ENCODE measurements at places on chromosomes 16 and 17.

DNA sequence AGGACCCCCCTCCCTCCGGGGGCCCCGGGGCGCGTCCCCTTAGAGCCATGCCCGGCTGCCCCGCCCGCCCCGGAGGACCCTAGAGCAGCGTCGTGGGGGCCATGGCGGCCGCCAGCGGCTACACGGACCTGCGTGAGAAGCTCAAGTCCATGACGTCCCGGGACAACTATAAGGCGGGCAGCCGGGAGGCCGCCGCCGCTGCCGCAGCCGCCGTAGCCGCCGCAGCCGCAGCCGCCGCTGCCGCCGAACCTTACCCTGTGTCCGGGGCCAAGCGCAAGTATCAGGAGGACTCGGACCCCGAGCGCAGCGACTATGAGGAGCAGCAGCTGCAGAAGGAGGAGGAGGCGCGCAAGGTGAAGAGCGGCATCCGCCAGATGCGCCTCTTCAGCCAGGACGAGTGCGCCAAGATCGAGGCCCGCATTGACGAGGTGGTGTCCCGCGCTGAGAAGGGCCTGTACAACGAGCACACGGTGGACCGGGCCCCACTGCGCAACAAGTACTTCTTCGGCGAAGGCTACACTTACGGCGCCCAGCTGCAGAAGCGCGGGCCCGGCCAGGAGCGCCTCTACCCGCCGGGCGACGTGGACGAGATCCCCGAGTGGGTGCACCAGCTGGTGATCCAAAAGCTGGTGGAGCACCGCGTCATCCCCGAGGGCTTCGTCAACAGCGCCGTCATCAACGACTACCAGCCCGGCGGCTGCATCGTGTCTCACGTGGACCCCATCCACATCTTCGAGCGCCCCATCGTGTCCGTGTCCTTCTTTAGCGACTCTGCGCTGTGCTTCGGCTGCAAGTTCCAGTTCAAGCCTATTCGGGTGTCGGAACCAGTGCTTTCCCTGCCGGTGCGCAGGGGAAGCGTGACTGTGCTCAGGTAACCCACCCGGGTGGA is 759 bp downstream of the ALKBH5 start:
- peak; percentile 53 for DNase-seq

DNA sequence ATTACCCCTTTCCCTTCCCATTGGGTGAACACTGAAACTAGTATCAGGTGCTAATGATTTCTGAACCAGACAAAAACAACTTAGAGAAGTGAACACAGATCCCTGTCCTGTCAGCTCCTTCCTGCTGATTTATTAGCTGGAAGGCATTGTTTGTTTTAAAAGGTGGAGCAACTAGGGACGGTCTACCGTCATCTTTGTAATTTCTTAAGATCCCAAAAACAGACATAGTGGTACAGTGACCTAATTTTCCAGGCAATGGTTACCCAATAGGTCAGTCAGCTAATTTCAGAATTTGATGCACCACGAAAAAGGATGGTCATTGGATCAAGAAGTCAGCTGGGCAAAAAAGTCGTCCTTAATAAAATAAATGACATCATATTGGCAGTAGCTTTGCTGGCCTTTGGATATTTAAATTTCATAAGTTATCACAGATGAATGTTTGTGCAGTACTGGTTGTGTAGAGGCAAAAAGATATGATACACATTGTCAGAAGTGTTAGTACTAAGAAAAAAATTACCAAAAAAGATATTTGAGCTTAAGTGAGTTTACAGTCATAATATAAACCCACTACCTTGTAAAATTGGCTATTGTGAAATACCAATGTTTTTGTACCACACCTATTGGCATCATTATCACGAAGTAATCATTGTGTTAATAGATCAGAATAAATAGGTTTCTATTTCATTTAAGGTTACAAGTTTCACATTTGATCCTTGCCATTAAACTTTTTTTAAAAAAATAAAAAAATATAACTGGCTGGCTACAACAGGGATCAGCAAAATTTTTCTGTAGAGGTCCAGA is 27.2 kb upstream of the KCNJ16 start:
- no peak for DNase-seq

DNA sequence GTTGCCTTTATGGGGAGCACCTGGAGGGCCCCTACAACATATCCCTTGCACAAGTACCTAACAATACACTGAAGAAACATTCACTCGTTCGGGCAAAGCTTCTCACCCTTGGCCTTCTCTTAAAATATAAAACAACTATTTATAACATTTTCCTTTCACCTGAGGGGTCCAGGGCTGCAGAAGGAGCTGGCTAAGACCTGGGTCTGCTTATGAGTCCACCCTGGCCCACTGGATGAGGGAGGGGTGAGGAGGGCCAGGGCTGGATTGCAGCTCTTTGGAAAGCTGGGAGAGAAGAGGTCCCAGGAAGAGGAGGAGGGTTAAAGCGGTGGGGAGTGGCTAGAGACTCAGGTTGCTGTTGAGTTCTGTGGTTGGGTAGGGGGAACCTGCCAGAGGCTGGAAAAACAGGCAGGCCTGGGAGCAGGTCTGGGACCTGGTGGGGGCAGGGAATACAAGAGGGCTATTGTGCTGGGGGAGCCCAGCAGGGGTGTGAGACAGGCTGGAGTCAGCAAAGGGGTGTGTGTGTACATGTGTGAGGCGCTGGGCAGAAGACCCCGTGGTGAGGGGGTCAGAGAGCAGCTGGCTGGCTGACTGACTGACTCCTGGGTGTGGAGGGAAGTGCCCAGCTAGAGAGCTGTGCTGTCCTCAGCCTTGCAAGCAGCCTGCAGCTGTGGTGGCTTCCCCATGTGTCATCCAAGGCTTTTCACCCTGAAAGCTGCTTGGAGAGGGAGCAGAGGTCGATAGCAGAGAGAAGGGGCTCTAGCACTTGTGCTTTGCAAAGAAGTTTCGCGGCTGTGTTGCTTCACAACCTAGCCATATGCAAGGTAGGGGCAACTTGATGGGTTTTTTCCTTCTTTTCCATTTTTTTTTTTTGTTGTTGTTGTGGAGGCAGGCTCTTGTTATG is 10.2 kb upstream of the MRC2 start:
- DNase-seq: no peak

DNA sequence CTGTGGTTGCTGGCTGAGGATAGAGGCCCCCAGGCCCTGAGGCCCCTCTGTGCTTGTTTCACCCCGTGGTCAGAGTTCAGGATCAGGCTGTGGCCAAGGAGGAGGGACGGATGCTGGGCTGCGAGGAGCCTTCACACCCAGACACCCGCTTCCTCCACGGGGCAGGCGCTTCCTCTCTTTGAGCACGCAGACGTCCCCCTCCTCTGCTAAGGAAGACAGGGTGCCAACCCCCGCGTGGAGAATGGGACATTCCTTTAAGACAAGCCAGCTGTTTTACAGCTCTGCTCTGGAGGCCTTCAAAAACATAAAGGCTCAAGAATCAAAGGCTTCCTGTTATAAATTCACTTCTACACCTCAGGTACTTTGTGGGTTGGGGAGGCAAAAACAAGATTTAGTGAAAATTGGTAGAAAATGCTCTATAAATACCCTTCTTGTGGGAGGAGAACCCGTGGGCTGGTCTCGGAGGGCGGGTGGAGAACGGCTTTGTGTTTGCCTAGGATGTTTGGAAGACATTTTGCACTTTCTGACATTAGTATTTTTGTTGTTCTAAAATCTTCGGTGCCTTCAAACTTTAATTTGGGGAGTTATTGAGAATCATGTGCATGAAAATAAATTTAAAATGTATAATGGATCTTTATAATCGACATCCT is 60.8 kb upstream of the FOXF1 start:
- DNase-seq: no peak

- DNase-seq: no peak
These were observed 90.7 kb downstream of the OR1D5 start for GRCh38 chr17:2972749-2973148.

DNA sequence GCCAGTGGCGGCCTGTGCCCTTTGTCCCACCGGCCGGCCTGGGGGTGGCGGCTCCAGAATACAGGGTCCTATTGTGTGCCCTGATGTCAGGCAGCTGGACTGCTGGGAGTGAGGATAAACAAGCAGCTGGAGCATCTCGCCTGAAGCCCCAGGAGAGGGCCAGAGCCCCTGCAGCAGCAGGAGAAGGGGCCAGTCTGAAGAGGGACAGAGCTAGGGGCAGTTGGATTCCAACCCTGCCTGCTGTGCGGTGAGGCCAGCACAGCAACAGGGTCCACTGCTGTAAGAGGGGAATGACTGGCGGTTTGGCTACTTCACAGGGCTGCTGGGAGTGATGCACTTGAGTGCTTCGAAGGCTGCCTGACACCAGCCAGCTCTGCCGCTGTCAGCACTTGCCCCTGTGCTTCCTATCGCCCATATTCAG is 25.0 kb downstream of the RAB11FIP4 start:
- no peak for DNase-seq

DNA sequence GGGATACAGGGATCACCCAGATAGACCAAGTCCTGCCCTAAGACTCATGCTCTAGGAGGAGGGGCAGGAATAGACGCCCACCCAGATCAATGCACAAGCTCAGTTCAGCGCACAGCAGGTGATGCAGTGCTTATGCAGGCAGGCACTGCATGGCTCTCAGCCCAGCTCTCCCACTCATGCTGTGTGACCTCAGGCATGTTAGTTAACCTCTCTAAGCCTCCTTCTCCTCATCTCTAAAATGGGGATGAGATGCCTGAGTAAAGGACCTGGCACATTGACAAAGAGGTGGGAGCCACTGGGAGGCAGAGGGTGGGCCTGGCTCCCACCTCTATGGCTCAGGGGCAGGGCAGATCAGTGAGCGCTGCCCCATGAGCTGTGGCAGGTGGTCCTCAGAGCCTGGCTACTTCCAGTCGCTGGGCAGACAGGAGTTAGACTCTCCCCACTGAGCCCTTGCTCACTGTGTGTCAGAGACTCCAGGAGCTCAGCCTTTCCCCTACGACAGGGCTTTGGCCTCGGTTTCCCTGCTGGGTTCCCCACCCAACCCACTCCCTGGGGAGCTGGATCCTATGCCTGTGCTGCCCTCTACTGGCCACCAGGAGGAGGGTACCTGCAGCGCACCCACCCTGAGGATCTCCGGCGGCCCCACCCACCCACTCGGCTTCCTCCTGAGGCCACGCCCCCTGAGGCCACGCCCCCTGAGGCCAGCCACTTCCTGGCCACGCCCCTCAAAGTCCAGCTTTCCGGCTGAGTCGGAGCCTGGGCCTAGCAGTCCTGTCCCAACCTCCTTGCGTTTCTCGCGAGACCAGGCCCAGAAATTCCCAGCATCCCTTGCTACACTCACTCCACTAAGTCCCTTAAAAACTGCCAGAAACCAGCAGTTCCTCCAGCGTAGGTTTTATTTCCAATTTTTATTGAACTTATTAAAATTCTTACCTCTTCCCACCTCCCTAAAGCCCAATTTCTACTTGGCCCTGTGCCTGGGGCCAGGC is 196.1 kb downstream of the GSG1L start:
- DNase-seq: no peak

GRCh38 chr16:67249178-67250044 is 632 bp downstream of the SLC9A5 start:
- no peak for DNase-seq

DNA sequence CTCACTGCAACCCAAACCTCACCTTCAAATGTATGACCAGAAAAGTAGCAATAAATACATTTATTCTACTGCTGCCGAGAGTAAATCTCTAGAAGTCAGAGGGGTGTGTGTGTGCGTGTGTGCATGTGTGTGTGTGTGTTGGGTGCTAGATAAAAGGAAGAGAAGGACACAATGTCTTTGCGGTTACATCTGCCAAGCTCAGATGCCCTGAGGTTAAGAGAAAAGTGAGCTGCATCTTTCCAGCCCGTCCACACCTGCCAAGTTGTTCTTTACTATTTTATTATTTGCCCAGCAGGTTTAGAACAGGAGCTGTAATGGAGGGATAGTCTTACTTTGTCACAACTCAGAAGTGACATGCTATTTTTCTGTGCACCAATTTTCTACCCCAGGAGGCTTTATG is 54.5 kb upstream of the ANKFN1 start:
- no peak for DNase-seq

DNA sequence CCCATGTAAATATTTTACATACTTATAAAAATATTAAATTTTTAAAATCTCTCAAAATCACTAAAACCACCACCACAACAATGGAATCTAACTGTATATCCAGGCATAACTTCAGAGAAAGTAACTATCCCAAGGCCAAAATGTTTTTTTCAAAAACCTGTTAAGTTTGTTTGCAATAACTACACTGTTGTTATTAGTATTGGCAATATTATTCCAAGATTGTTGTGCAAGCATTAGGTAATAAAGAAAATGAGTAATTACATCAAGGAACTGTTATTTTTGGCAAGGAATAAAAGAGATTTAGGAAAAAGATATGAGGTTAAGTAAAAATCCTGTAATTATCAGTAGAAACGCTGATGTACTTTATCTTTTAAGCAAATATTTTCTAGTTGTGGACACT is 3.4 kb upstream of the KRTAP4-12 start:
- no peak for DNase-seq

GRCh38 chr17:56532926-56533325 is 60.6 kb upstream of the NOG start:
- no peak for DNase-seq

GRCh38 chr16:10619271-10619849 is 39.0 kb upstream of the EMP2 start:
- no peak for DNase-seq

DNA sequence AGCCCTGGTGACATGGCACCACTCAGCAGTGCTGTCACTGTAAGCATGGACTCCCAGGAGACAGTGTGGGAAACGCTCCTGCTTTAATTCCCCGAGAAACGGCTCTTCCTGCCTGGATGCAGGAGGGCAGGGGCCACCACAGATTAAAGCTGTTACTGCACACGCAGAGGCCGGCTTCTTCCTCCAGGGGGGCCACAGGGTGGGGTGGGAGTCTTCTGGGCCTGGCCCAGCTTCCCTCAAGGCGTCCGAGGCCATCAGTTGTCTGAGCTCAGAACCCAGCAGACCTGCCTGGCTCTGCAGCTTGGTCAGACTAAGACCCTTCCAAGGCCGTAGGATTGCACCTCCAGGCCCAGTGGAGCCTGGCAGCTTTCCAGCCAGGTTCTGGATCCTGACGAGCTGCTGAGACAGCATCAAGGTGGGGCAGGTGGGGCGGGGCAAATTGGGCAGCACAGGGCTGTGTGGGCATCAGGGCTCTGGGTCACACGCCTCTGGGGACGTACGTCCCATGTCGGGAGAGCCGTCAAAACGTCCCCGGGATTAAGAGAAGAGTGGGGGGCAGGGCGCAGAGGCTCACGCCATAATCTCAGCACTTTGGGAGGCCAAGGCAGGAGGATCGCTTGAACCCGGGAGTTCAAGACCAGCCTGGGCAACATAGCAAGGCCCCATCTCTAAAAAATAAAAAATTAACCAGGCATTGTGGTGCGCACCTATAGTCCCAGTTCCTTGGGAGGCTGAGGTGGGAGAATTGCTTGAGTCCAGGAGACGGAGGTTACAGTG is 5.0 kb upstream of the CAPN15 start:
- no peak for DNase-seq

- no peak for DNase-seq
These were observed 33.8 kb downstream of the VWA3A start for GRCh38 chr16:22126037-22126558.

- no peak for DNase-seq
These were observed 350.1 kb upstream of the KIF2B start for GRCh38 chr17:53472586-53472985.

GRCh38 chr16:66858740-66859396 is 14.7 kb downstream of the CA7 start:
- no peak for DNase-seq

- no peak for DNase-seq
These were observed 13.3 kb upstream of the WNT3 start for GRCh38 chr17:46831573-46832330.

GRCh38 chr16:73558219-73558618 is 510.3 kb upstream of the ZFHX3 start:
- no peak for DNase-seq
